ENCODE measurements at places on chromosomes 1 and 21.

GRCh38 chr1:202205523-202206190, 12.1 kb downstream of the LGR6 start:
- no peak for DNase-seq

GRCh38 chr1:39441797-39442196, 49.6 kb upstream of the BMP8A start:
- no peak for DNase-seq

DNA sequence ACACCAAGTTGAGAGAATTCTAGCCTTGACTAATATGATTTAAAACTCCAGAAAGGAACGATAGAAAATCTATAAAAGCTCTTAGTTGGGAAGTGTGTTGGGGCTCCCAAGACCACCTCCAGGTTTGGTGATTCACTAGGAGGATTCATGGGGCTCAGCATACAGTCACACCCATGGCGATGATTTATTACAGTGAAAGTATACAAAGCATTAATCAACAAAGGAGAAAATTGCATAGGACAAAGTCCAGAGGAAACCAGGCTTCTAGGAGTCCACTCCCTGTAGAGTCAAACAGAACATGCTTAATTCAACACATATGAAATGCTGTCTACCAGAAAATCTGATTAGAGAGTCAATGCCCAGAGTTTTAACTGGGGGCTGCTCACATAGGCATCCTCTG, 4.8 kb downstream of the CDCA8 start:
- DNase-seq: no peak

- DNase-seq: no peak
Measured at GRCh38 chr1:22553991-22554522, 9.2 kb upstream of the EPHA8 start.

DNA sequence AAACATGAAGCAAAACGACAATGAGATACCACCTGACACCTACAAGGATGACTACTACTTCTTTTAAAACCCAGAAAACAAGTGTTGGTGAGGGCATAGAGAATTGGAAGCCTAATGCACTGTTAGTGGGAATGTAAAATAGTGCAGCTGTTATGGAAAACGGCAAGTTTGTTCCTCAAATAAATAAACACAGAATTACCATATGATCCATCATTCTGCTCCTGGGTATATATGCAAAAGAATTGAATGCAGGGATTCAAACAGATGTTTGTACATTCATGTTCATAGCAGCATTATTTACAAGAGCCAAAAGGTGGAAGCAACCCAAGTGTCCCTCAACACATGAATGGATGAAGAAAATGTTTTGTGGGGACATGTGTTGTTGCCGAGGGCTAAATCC, 1.4 kb upstream of the S100A8 start:
- DNase-seq: no peak

GRCh38 chr1:157968508-157968907, 24.9 kb upstream of the KIRREL1 start:
- peak; percentile 57 for DNase-seq

DNA sequence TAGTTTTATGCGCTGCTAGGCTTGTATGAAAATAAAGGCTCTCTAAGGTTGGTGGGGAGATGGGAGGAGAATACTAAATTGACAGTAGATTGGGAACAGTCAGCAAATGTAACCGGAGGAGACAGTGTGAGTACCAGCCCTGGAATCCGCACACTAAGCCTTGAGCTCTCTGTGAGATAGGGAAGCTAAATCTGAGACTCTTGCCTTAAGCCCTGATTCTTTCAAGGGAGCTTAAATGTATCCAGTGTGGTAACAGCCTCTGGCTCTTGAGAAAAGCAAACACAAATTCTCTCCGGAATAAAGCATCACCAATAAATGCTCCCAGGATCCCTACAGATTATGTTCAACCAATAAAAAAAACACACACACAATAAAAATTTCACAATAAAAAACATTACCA, 33.0 kb upstream of the PDPN start:
- DNase-seq: peak; percentile 9

- no peak for DNase-seq
Measured at GRCh38 chr1:230636575-230637148, 5.6 kb upstream of the COG2 start.

- DNase-seq: no peak
Measured at GRCh38 chr1:107132780-107133179, 8.1 kb upstream of the NTNG1 start.

DNA sequence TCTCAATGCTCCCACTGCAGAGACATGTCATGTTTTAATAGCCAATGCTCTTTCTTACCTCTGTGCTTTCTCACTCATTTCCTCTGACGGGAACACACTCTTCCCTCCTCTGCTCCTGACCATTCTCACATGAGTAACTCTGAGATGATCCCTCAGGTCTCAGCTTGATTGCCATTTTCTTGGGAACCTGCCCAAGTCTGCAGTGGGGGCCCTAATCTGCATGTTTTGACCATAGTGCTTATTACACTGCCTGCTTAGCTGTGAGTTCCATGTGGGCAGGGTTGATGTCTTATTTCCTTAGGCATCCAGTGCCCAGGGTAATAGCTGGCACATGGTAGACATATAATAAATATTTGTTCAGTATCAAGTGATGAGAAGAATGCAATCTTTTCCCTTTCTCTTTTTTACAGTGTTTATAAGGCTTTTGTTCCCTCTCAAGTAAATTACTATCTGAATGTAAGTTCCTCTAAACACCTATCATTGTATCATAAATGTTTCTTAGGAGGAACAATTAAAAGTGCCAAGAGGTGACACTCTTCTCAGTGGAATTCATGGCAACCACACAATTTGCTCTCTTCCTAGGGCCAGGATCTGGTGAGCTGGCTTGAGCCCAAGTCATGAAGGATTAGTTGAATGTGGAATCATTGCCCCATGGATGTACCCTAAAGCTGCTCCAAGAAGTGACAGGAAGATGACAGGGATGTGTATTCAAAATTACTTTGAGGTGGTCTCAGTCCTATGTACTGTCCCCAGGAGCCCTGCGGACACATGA, 485.4 kb upstream of the USP24 start:
- DNase-seq: peak; percentile 87

GRCh38 chr1:54937469-54937868, 43.0 kb upstream of the TMEM61 start:
- DNase-seq: no peak

DNA sequence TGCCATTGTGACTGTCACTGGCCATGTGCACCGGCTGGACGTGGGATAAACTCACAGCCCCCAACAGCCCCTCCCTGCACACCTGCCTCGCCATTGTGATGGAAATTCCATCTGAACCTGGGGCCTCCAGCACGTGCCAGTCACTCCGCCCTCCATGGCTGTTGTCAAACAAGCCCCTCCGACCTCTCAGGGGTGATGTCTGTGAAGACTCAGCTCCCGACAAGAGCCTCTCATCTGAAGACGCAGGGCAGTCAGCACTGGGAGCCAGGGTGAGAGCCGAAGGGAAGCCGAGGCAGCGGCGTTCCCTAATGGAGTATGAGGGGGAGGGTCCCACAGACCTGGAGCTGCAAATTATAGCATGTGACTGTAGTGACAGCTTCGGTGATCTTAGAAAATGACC, 1.4 kb upstream of the KRTAP10-2 start:
- DNase-seq: no peak

GRCh38 chr1:203448521-203449061, 27.0 kb upstream of the PRELP start:
- peak; percentile 56 for DNase-seq

DNA sequence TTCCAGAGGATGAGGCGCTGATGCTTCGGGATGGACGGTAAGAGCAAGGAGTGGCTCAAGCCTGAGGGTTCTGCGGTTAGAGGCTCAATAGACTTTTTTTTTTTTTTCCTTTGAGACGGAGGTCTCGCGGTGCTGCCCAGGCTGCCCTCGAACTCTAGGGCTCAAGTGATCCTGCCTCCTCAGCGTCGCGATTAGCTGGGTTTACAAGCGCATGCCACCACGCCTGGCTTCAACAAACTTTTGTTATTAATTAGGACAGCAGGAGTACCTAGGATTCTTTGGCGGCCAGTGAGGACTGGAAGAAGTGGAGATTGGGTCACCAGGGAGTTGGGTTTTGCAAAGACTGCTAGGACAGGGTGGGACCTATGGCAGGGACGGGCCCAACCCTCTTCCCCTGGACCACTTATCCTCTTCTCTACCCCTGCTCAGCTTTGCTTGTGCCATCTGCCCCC, 587 bp downstream of the SCNM1 start:
- DNase-seq: peak; percentile 63

DNA sequence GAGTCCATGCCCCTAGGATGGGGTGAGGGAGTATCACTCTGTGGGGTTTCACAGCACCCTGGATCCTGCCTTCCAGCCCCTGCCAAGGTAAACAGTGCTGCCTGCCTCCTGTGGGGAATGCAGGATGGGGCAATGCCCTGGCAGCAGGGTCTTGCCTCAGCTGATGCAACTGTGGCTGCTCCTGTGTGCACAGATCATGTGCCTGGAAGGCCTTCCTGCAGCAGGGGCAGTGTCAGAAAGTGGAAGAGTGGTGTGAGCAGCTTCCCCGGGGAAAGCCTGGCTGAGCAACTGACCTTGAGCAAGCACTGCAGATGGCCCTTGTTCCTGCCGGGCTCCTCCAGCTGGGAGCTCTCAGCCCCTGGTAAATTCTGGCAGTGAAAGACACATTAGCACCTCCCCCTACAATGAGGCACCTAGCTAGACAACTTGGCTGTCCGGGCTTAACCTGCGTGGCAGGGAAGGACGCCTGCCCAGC, 9.9 kb downstream of the TOR3A start:
- DNase-seq: peak; percentile 99

GRCh38 chr1:168054117-168054516, 82.6 kb downstream of the GPR161 start:
- DNase-seq: no peak
